ENCODE measurements at places on chromosomes 5 and 9.

- no peak for DNase-seq
Observed at GRCh38 chr5:127961006-127961762, 122.4 kb upstream of the SLC12A2 start.

- DNase-seq, result no peak
Observed at GRCh38 chr5:149724884-149725283, 5.2 kb upstream of the PPARGC1B start.

DNA sequence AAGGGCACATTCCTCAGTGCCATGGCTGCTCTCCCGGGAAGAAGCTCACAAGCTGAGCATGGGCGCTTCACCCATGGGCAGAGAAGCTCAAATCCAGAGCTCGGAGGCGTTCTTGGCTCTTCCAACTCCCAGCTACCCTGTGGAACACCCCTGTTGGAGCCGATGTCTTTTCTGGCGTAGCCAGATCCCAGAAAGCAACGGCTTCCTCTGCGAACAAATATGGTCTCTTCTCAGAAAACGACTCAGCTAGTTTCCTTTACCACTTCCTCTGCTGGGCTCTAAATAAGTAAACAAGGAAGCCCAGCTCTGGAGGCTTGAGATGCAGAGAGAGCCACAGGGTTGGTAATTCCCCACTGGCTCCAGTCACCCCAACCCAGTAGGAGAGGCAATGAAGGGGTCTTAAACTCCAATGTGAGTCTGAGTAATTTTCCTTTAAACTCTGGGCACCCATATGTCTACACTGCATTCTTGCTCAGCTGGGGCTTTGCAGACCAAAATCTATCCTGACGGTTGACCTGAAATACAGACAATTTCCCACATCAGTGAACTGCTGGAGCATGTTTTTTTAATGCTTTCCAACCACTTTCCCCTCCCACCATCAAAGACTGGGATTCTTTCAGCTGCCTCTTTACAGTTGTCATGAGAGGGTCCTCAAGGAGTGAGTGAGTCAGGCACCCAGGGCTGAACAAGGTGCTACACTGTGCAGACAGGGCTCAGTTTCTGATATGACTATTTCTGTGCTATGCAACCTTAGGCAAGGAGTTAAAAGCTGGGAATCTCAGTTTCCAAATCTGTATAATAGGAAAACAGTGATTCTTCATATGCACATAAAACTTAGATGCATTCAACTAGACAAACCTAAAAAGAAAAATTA is at the start of gene LCP2:
LCP2 (minus strand) TSS at position 189 of the 874 bp plus-strand sequence; CDS start at position 23, 166 bp downstream.
- DNase-seq, result no peak

DNA sequence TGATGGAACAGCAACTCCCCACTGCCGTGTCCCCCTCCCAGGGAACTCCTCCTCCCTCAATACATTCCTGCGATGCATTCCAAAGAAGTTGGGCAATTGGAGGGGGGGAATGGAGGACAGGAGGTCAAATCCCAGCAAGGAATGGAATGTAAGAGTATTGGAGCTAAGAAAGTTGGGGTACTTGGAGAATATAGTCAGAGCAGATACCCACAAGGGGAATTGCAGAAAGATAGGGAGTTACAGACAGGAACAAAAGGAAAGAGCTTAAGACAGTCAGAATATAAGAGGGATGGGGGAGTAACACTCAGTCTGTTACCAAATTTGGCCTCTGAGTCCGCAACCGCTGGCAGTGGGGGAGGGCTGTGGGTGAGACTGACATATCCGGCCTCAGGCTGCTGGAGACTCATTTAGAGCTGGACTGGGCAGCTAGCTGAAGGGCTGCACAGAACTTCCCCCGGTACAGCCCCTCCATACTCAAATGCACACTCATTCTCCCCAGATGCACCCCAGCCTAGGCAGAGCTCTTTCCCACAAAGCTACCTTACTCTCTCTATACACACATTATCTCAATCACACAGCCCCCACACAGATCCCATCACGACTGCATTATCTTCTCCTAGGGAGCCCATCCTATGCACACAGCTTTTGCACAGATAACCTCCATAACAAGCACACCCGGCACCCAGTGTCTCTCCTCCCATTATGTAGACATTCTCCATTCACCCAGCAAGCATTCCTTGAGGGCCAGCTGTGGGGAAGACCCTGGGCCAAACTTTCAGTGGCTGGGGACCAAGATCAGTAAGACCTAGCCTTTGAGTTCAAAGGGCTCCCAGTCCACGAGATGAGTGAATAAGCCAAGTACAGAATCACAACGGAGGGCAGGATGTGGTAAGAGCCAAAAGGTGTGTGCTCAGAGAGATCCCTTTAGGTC is 3.7 kb downstream of the TLN1 start:
- no peak for DNase-seq

DNA sequence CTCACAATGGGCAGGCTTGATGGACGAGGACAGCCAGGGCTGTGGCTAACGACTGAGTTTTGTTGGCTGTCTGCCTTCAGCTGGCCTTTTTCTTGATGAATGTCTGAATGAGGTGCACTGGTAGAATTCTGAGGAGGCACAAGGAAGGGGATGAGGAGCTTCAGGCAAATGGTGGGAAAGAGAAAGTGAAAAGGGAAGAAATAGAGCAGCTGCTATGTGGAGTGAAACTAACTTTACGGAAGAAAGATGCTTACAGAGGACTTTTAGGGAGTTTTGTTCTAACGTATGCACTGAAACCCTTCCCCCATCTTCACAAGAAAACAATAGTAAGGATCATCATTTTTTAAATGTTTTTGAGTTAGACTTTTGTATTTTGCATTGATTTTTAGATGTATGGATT is 45.3 kb downstream of the OR2K2 start:
- no peak for DNase-seq

- DNase-seq, result no peak
Observed at GRCh38 chr5:116674881-116675625, 100.4 kb upstream of the SEMA6A start.
